ENCODE measurements at places on chromosomes 3 and 15. TPM values are rescaled to one million over a fixed set of nuclear protein-coding genes. Genes with fewer than 3 reads are reported as not detected.

GRCh38 chr3:61789861-61790260, 228.5 kb downstream of the PTPRG start:
- no peak for DNase-seq

DNA sequence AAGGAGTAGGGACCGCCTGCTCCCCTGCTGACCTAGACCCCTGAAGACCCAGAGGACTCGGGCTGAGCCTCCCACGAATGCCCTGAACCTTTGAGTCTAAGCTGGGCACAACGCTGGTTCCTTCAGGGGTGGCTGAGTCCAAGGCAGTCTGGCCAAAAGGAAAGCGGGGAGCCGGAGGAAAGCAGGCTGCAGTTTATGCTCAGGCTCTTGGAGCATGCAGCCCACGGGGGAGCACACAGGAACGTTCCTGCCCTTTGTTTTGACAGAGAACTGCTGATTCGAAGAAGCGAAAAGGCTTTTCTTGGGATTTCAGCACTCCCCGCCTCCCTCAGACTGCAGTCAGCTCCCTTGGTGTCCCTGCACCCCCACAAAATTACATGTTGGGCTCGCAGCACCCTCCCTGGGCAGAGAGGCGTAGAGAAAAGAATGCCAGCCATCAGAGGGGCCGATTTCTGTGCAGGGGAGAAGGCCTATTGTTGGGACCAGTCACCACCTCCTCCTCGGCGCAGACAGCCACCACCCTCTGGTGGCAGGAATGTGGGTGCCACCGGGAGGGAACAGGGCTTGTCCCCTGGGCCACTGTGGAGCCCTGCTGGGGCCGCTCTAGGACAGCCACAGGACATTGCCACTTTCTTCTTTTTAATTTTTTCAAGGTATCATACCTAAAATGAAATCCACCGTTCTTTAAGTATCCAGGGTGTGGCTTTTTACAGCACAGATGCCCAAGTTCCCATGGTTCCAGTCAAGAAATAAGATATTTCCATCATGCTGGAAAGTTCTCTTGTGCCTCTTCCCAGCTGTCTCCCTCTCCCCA, 72.2 kb downstream of the SMAD6 start:
- DNase-seq = peak; percentile 91

DNA sequence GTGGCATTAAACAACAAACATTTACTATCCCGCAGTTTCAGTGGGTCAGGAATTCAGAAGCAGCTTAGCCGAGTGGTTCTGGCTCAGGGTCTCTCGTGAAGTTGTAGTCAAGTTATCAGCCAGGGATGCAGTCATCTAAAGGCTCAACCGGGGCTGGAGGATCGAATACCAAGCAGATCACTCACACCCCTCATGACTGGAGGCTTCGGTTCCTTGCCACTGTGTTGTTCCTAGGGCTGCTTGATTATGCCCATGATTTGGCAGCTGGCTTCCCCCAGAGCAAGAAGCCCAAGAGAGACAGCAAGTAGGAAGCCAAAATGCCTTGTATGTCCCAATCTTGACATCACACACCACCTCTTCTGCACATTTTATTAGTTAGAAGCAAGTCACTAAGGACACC, 33.9 kb upstream of the CDCP1 start:
- DNase-seq = no peak

GRCh38 chr3:132332508-132332907, 15.3 kb downstream of the ACP3 start:
- DNase-seq = no peak

DNA sequence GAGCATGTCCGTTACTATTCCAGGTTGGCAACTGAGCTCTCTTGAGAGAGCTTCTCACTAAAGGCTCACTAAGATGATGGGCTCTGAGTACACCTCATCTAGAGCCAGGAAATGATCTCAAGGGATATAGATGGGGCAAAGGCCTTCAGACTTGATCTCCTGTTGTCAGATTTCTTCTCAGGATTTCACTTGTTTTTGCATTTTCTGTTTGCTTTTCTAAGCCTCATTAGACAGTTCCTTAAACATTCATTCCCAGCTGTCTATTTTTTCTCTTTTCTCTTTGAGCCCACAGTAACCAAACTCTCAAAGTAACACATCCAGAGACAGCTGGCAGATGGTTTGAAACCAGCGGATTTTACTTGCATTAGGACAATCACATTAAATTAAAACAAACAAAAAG, 28.4 kb upstream of the ARL8B start:
- DNase-seq = no peak

- peak; percentile 37 for DNase-seq
Measured at GRCh38 chr3:25648107-25648535, 16.6 kb downstream of the TOP2B start.

- DNase-seq = no peak
Measured at GRCh38 chr3:63779227-63779626, 39.9 kb upstream of the C3orf49 start.

DNA sequence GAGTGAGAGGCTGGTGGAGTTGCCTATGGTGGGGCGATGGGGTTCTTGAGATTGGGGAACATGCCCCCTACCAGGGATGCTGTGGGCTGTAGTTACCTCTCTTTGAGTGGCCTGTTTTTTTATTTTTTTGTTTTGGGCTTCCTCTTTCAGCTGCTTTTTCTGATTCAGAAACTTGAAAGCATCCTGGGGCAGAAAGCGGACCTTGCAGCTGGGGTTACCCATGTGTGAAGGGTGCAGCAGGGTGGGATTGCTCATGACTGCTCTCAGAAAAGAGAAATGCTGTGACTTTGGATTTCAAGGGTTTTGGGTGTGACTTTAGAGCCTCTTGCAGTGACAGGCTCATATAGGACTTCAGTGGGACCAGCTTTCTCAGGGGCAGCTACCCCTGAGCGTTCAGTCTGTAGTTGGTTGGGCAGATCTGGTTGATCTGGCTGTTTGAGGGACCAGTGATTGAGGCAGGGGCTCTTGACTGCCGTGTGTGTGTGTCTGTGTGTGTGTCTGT, 1.8 kb downstream of the LIMD1 start:
- DNase-seq = no peak

- no peak for DNase-seq
Measured at GRCh38 chr3:16704941-16705340, 99.7 kb upstream of the DAZL start.

DNA sequence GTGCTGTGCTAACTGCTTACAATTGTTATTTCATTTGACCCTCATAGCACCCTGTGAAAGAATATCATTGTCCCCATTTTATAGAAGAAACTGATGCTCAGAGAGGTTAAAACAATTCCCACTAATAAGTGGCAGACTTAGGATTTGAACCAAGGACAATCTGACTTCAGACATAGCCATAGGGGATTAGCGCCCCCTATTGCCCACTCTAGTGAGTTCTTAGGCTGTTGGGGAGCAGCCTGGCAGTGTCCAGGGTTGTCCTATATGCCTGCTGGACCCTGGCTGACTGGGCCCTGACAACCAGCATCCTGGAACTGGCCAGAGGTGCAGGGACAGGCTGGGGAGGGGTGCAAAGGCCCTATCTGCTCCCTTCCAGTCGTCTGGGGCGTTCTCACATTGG, 15.4 kb downstream of the DPH3 start:
- no peak for DNase-seq

GRCh38 chr3:161081633-161082032, 23.5 kb downstream of the B3GALNT1 start:
- no peak for DNase-seq

Gene NMB
- 4.6 TPM for polyA plus RNA-seq

Gene GDPGP1
- polyA plus RNA-seq = 5.3 TPM

Gene CAND2
- polyA plus RNA-seq = 9.3 TPM

Gene USP13
- polyA plus RNA-seq = 13.7 TPM

Gene USP3
- polyA plus RNA-seq = 39.3 TPM

All from renal cortex interstitium (tissue), 15 donors.